ENCODE measurements at places on chromosomes 16 and 17.

GRCh38 chr17:42199416-42200011 is 5.2 kb upstream of the GHDC start:
- DNase-seq = no peak

- DNase-seq = no peak
Observed at GRCh38 chr16:17776888-17777287, 306.1 kb upstream of the XYLT1 start.

DNA sequence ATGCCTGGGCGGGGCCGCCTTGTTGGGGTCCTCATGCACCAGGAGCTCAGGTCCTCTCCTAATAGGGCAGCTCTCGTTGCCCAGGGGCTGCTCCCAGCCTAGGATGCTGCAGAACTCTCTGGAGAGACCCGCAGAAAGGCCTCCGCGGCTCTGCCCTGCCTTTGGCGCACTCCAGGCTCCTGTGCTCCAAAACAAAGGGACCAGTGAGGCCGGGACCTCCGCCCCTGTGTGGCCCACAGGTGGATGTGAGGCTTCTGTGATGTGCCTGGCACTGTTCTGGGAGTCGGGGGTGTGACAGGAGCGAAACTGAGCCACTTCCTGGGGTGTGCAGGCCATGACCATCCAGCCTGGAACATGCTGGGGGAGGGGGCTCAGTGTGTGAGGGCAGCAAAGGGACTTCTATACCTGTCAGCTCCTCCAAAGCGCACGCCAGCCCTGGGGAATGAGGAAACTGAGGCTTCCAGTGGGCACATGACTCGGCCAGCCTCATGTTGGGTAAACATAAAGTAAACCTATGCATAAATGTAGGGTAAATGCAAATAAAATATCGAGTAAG is 153.2 kb downstream of the IRF8 start:
- no peak for DNase-seq

- DNase-seq = no peak
Observed at GRCh38 chr16:80163339-80163738, 377.5 kb upstream of the DYNLRB2 start.

- no peak for DNase-seq
Observed at GRCh38 chr17:41779954-41780353, 6.6 kb downstream of the JUP start.

- DNase-seq = no peak
Observed at GRCh38 chr17:18017958-18018357, 21.0 kb downstream of the ATPAF2 start.

- DNase-seq = no peak
Observed at GRCh38 chr17:78526231-78527025, 50.8 kb downstream of the DNAH17 start.

- DNase-seq = no peak
Observed at GRCh38 chr17:76789235-76789788, 51.4 kb downstream of the MFSD11 start.

- no peak for DNase-seq
Observed at GRCh38 chr17:31541559-31541958, 150.1 kb downstream of the RAB11FIP4 start.

GRCh38 chr17:67281743-67282142 is 36.7 kb upstream of the HELZ start:
- no peak for DNase-seq

- DNase-seq = no peak
Observed at GRCh38 chr17:81509972-81510784, 2.4 kb downstream of the ACTG1 start.

GRCh38 chr17:27462714-27463113 is 6.5 kb downstream of the KSR1 start:
- DNase-seq = no peak

- DNase-seq = no peak
Observed at GRCh38 chr16:1497014-1497598, 3.9 kb downstream of the TELO2 start.

DNA sequence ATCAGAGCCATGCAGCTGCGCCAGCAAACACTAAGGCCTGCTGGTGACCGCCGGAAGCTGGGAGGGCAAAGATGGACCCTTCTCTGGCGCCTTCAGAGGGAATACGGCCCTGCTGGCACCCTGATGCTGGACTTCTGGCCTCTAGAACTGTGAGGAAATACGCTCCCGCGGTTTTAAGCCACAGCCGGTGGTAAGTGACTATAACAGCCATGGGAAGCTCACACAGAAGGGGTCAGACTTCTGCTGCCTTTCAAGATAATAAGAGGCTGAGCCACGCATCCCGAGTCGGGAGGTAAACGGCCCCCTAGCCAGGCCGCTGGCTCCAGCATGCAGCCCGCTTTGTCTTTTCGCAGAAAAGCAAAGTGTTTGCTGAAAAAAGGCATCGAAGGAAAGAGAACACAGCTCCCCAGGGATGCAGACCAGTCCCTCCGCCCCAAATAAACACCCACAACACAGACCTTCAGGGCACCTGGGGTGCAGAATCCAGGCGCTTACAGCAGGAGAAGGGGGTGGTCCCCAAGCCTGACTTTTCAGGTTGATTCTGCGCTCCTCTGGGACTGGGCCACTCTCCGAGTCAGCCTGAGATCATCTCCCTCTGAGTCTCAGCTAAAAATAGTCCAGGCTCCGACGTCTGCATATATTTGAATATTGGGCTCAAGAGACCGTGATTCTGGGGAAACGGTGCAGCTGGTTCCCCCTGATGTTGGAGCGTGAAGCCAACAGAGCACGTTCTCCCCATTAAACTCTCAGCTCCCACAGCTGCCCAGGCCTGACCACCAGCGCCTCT is 89.7 kb downstream of the MGAT5B start:
- DNase-seq = no peak

Data from GM04503 (cell line).